ENCODE measurements at places on chromosomes 13 and 19. TPM values are rescaled to one million over a fixed set of nuclear protein-coding genes. Genes with fewer than 3 reads are reported as not detected.

GRCh38 chr19:49579947-49580263, 451 bp downstream of the NOSIP start:
- peak overlapping the region; percentile 88 for H3K27ac ChIP-seq
- H3K36me3 ChIP-seq, result peaks cover 34% of the 10 kb centered on the region
- DNase-seq, result no peak
- H3K4me1 ChIP-seq, result peaks cover 15% of the 10 kb centered on the region
- peak overlapping the region; percentile 78 for H3K4me3 ChIP-seq

- peaks cover 53% of the 10 kb centered on the region for H3K27me3 ChIP-seq
- no peak for DNase-seq
- H3K4me1 ChIP-seq, result peaks cover 97% of the 10 kb centered on the region
- H3K27ac ChIP-seq, result peak within 1 kb of the TSS; percentile 97
- H3K4me3 ChIP-seq, result peak within 1 kb of the TSS; percentile 29
- no peaks in the 10 kb centered on the region for H3K36me3 ChIP-seq
Measured at GRCh38 chr19:40601134-40601974, at the start of gene LTBP4. Gene LTBP4 (plus strand): TSS chr19:40601369. CDS start chr19:40601388, 19 bp downstream.

GRCh38 chr19:15402411-15403150, 16.2 kb downstream of the AKAP8L start:
- H3K27ac ChIP-seq, result no peak overlapping the region
- H3K27me3 ChIP-seq, result no peaks in the 10 kb centered on the region
- H3K4me1 ChIP-seq, result peaks cover 22% of the 10 kb centered on the region
- no peak overlapping the region for H3K4me3 ChIP-seq
- DNase-seq, result no peak
- H3K36me3 ChIP-seq, result peaks cover 43% of the 10 kb centered on the region

The DACH1 gene
- 1.3 TPM for total RNA-seq

The S1PR4 gene
- 0.53 TPM for total RNA-seq

The IGSF23 gene
- not detected for total RNA-seq

- no peaks in the 10 kb centered on the region for H3K36me3 ChIP-seq
- no peak overlapping the region for H3K4me3 ChIP-seq
- DNase-seq, result no peak
- H3K27ac ChIP-seq, result peak overlapping the region; percentile 65
Measured at GRCh38 chr19:2064788-2065524, 13.9 kb upstream of the MKNK2 start.

The MEF2B gene
- not detected for total RNA-seq

DNA sequence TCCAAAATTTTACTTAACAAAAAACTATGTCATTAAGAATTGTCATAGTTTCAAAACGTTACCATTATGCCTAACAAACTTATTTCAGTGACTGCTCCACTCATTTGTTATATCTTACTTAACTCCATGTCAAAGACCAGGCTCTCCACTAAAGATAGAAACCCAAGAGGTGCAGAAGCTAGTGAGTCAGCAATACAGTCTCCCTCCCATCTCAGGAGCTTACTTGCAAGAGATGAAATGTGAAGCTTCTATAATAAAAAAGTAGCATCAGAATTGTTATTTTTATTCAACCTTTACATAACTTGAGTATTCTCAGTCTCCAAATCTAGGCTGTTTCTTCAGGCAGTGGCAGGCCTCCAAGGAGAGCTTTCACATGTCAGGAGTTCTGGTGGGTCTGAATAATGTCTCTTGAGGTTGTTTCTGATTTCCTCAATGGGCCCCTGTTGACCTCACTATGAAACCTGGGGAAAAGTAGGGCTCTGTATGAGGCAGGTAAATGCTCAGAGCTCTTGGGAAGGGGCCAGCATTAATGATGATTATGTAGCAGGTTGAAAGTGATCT, 242.0 kb downstream of the NDFIP2 start:
- no peak for DNase-seq
- no peak overlapping the region for H3K4me3 ChIP-seq
- peaks cover 7% of the 10 kb centered on the region for H3K4me1 ChIP-seq
- H3K36me3 ChIP-seq, result no peaks in the 10 kb centered on the region

DNA sequence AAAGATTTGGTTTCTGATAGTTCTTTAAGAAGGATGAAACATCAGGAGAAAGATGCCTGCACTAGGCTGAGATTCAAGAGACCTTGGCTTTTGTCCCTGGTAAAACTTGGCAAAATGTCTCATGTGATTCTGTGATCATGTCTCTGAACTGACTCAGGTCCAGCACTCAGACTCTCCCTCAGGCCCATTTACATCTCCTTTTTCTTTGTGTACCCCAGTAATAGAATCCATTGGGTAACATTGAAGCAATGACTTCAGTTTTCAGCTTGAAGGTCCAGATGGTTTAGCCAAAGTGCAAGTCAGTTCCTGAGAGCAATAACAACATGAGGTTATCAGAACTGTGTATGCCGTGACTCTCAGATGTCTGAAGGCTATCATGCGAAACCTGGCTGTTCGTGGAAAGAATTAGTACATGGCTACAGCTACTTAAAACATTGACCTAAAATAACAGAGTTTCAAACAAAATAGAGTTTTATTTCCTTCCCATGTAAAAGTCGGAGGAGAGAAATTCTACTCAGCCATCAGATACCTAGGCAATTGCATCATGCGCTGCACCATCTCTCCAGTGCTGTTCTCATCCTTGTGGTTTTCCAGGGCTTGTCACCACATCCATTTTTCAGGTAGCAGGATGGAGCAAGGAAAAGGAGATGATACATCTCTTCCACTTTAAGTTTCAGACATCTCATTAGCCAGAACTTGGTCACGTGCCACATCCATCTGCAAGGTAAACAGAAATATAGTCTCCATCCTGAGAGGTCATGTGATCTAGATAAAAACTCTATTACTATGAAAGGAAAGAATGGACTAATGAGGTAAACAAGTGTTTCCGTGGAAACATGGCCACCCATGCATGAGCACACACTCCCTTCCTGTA, 117.3 kb downstream of the POSTN start:
- H3K27ac ChIP-seq, result no peak overlapping the region
- H3K4me1 ChIP-seq, result no peaks in the 10 kb centered on the region
- no peak for DNase-seq
- H3K27me3 ChIP-seq, result no peaks in the 10 kb centered on the region
- no peak overlapping the region for H3K4me3 ChIP-seq

The PABPC3 gene
- total RNA-seq, result 0.12 TPM

The CBY2 gene
- total RNA-seq, result not detected

The ZNF135 gene
- 1.1 TPM for total RNA-seq

The POU4F1 gene
- not detected for total RNA-seq

DNA sequence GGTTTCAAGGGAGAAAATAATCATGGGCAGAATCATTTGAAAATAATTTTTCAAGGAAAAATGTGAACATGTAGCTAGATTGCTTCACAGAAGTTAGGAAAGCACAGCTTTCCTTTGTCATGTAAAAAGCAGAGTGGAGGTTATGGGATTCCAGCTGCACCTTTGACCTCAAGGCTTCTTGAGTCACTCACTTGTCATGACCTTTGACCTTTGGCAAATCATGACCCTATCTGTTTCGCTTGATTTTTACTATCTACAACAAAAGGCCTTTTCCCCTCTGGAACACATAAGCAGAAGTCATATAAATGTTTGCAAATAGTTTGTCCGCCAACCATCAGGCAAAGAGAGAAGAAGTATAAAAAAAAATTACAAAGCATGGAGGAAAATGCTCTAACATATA, 210.7 kb upstream of the MIR17HG start:
- DNase-seq, result no peak
- peaks cover 41% of the 10 kb centered on the region for H3K27me3 ChIP-seq
- H3K4me3 ChIP-seq, result no peak overlapping the region

DNA sequence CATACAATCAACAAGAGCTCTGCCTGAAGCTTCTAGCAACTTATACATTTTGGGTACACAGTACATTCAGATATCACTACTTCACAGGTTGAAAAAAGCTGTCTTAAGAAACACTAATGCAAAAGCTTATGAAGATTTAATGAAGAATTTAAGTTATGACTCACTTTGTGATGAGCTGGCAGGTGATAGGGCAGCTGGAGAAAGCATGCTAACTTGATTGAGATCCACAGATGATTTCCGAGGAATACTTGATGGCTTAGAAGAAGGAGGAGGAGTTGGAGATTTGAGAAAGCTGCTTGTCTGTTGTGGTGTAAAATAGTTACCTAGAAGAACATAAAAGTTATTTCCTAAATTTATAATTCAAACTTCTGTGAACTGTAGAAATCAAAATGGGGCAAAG, 23.3 kb downstream of the EXOSC8 start:
- H3K4me3 ChIP-seq, result no peak overlapping the region
- no peak overlapping the region for H3K27ac ChIP-seq
- H3K27me3 ChIP-seq, result no peaks in the 10 kb centered on the region
- peaks cover 27% of the 10 kb centered on the region for H3K36me3 ChIP-seq
- no peak for DNase-seq
- no peaks in the 10 kb centered on the region for H3K4me1 ChIP-seq

- no peak overlapping the region for H3K27ac ChIP-seq
- H3K4me1 ChIP-seq, result peaks cover 20% of the 10 kb centered on the region
- no peaks in the 10 kb centered on the region for H3K27me3 ChIP-seq
- H3K4me3 ChIP-seq, result no peak overlapping the region
- DNase-seq, result no peak
Measured at GRCh38 chr19:810077-810855, 11.5 kb downstream of the PLPPR3 start.

The ZNF575 gene
- total RNA-seq, result not detected

DNA sequence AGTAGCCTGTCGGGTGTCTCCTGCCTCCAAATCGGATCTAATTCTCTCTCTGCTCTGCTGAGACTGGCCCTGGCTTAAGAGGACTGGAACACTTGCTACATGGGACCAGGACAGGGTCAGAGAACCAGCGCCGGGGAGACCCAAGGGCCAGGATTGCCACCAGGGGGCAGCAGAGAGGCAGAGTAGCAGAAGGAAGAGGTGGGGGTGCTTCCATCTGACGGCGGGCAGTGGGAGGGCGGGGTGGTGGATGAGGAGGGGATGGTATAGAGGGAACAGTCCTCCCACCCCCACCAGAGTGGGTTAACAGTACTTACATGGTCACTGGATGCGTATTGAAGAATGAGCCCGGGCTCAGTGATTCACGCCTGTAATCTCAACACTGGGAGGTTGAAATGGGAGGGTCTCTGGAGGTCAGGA, 11.9 kb downstream of the SELENOW start:
- no peak for DNase-seq
- no peaks in the 10 kb centered on the region for H3K4me1 ChIP-seq
- no peaks in the 10 kb centered on the region for H3K27me3 ChIP-seq
- no peak overlapping the region for H3K4me3 ChIP-seq

DNA sequence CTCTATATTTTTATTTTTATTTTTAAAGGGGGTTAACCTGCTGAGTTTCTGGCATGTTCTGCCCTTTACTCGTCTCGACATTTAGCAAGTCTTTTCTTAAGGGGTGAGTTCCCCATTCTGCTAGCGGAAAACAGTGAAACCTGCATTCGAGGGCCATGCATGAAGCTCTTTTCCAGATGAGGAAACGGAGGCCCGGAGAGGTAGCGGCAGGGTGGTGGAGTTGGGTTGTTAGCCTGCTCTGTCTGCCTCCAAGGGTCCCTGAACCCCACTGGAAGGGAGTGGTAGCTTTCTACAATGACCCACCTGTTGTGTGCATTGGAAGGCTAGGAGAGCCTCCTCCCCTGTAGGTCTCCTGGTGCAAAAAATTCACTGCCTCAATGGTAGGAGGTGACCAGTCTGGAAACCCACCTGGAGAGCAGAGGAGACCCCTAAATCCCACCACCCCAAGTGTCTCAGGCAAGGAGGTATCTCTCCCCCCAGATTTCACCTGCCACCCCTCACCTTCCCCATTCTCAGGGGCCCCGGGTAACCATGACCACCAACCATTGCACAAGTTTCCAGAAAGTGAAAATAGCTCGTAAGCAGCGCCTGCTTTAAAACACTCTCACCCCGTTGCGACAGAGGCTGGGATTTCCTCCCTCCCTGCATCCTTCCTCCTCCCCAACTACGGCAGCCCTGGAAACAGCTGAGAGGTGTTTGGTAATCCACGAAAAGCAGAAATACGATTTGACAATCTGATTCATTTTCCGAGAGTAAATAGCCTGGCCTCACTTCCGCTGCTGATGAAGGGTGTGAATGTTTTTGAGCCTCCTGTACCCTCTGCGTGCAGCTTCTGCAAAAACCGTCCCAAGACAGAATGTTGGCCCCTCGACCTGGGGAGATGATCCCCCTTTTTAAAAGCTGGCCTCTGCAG, 3.5 kb downstream of the KLF2 start:
- no peaks in the 10 kb centered on the region for H3K27me3 ChIP-seq
- no peak for DNase-seq
- H3K4me1 ChIP-seq, result peaks cover 26% of the 10 kb centered on the region
- H3K27ac ChIP-seq, result peak overlapping the region; percentile 96
- H3K4me3 ChIP-seq, result peak overlapping the region; percentile 91

The ONECUT3 gene
- total RNA-seq, result not detected

All from esophagus squamous epithelium (tissue), 5 donors.